ENCODE measurements at places on chromosomes 3 and 15.

DNA sequence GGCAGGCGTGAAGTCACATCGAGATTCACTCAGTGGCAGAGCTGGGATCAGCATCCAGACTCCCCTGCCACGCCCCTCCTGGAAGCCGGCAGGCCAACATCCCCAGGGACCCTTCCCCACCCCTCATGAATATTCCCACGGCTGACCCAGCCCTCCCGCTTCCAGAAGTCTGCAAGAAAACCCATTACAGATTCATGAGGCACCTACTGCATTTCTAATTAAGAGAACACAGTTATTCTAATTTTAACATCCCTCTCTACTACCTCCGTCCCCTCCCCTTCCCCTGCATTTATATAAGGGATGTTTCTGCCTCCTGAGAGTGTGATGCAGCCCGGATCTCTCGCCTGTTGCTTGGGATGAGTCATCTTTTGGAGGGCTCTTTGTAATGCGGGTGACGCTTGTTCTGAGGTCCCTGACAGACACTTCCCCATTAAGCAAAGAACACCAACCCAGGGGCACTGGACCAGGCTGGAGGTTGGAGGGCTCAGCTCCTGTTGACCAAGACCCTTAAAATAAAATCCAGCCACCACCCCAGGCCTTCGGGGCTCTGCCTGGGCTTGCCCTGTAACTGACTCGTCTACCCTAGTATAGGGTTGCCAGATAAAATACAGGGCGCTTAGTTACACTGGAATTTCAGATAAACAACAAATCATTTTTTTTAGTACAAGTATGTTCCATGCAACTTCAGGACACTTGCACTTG is 118.7 kb downstream of the NUP210 start:
- DNase-seq = no peak

- no peak for DNase-seq
Measured at GRCh38 chr3:80734920-80735319, 967.1 kb upstream of the ROBO1 start.

DNA sequence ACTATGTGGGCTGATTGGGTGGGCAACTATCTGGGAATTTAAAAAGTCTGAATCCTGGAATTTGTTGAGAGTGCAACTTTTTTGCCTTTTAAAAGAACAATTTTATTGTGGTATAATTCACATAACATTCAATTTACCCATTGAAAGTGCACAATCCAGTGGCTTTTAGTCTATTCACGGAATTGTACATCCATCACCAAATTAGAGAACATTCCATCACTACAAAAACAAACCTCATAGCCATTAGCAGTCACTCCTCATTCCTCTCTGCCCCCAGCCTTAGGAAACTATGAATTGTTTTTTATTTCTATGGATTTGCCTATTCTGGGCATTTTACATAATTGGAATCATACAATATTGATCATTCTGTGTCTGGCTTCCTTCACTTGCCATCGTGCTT is 101.8 kb upstream of the ALDH1A3 start:
- DNase-seq = no peak

- DNase-seq = no peak
Measured at GRCh38 chr3:32934150-32934742, 17.2 kb upstream of the CCR4 start.

GRCh38 chr3:6439226-6439625 is 421.7 kb upstream of the GRM7 start:
- DNase-seq = no peak

DNA sequence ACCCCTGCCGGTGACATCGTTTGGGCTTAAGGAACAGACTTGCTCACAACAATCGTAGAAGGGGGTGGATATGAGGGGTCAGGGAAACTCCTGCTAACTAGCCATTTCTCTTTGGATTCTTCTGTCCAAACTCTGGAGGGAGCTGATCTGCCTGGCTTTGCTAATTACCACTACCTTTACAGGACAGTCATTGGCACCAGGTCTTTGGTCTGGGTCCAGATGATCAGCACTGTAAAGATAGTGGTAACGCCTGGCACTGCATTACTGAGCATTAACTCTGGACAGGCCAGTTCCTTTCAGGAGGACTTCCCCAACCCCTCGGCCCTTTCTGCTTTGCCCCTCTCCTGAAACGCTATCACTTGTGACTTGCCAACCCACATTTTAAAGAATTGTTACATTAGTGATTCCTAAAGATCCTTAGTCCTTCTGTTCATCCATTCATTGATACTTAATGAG is 788 bp downstream of the UQCC5 start:
- no peak for DNase-seq

GRCh38 chr3:146449613-146450012 is 19.7 kb downstream of the PLSCR2 start:
- DNase-seq = no peak
